CD4-positive, alpha-beta T cell (primary cell): ENCODE measurements at places on chromosomes 1 and 21.
A peak's percentile ranks its signal among the peaks of the same experiment; 100 is the strongest.

DNA sequence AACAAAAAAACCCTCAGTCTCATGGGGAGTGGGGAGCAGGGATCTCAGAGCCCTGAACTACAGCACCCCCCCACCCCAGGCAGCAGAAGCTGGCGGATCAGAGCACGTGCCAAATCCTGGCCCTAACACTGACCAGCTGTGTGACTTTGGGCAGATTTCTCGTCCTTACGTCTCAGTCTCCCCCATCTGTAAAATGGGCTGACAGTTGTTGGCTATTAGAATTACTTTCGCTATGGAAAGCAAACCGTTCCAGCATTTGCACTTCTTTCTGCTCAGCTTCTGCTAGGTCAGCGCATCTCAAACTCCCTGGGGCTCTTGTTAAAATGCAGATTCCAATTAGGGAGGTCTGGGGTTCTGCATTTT lies 15.5 kb downstream of the TNFRSF8 start:
- H3K27ac ChIP-seq, result no peak overlapping the region
- H3K27me3 ChIP-seq, result no peaks in the 10 kb centered on the region
- DNase-seq, result no peak

- no peak overlapping the region for H3K27ac ChIP-seq
- DNase-seq, result peak; percentile 85
- H3K4me3 ChIP-seq, result no peak overlapping the region
- H3K4me1 ChIP-seq, result peaks cover 7% of the 10 kb centered on the region
These were observed 9.4 kb downstream of the ETV3L start for GRCh38 chr1:157090196-157090647.

DNA sequence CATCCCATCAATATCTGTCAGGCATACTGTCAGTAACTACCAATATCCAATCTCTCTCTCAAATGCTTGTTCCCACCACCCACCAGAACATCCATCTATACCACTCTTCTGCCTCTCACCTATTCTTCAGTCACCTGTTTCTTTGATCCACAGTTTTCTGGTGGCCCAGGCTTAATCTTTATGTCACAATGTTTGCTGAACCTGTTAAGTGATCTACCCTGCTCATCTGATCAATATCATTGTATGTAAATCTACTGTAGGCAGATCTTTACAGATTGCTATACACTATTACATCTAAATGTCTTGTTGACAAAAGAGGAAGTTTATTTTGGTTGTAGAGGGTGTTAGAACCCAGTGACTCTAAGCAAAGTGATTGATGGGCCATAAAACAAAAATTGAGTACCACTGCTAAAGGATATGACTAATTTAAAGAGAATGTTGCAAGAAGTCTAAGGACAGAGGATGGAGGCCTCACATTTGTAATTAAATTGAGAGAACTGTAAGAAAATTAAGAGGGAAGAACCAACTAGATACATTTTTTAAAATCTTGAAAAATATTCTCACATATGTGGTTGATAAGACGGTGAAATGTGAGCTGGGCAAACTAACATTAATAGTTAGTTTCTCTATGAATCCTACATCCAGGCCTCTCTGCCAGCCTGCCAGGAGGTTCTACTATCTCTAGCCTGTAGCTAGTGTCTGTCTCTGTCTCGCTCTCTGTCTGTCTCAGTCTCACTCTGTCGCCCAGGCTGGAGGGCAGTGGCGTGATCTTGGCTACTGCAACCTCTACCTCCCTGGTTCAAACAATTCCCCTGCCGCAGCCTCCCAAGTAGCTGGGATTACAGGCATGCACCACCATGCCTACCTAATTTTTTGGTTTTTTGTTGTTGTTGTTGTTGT lies 34.1 kb downstream of the EGLN1 start:
- H3K4me3 ChIP-seq, result no peak overlapping the region
- H3K27me3 ChIP-seq, result no peaks in the 10 kb centered on the region
- H3K27ac ChIP-seq, result no peak overlapping the region
- peaks cover 4% of the 10 kb centered on the region for H3K4me1 ChIP-seq
- no peaks in the 10 kb centered on the region for H3K36me3 ChIP-seq
- no peak for DNase-seq

GRCh38 chr21:17523007-17523451 lies 10.2 kb downstream of the CXADR start:
- no peak for DNase-seq
- no peaks in the 10 kb centered on the region for H3K27me3 ChIP-seq
- H3K4me1 ChIP-seq, result no peaks in the 10 kb centered on the region
- H3K36me3 ChIP-seq, result no peaks in the 10 kb centered on the region
- no peak overlapping the region for H3K4me3 ChIP-seq
- H3K27ac ChIP-seq, result no peak overlapping the region

- no peak for DNase-seq
- no peaks in the 10 kb centered on the region for H3K27me3 ChIP-seq
- no peaks in the 10 kb centered on the region for H3K4me1 ChIP-seq
- H3K27ac ChIP-seq, result no peak overlapping the region
- H3K4me3 ChIP-seq, result no peak overlapping the region
These were observed 155.7 kb downstream of the FGGY start for GRCh38 chr1:59452559-59452958.
